ENCODE measurements at places on chromosomes 5 and 9. TPM values are rescaled to one million over a fixed set of nuclear protein-coding genes. Genes with fewer than 3 reads are reported as not detected.

GRCh38 chr9:70229579-70229978 lies 29.2 kb upstream of the SMC5 start:
- no peak overlapping the region for H3K4me3 ChIP-seq
- H3K27me3 ChIP-seq, result peaks cover 10% of the 10 kb centered on the region
- no peak overlapping the region for H3K27ac ChIP-seq
- H3K4me1 ChIP-seq, result no peaks in the 10 kb centered on the region
- DNase-seq, result no peak
- no peaks in the 10 kb centered on the region for H3K36me3 ChIP-seq

- H3K4me3 ChIP-seq, result no peak overlapping the region
- H3K36me3 ChIP-seq, result no peaks in the 10 kb centered on the region
- H3K27me3 ChIP-seq, result no peaks in the 10 kb centered on the region
- no peak overlapping the region for H3K27ac ChIP-seq
Observed at GRCh38 chr9:2427120-2427891, 194.3 kb upstream of the VLDLR start.

DNA sequence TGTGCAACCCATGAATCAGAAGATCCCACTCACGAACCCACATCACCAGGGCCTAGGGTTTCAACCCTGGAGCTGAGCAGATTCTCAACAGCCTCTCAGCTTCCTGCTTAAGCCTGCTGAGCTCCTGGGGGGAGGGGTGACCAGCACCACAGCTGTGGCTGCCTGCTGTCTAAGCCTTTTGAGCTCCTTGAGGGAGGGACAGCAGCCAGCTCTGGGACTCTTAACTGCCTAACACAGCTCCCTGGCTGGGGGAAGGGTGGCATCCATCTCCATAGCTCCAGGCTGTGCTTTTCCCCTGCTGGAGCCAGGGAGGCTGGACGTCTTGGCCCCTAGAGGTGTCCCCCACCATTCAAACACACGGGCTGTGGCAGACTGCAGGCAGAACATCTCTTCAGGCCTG lies 250.3 kb downstream of the DMAC1 start:
- no peak for DNase-seq
- no peak overlapping the region for H3K4me3 ChIP-seq
- no peaks in the 10 kb centered on the region for H3K27me3 ChIP-seq
- no peaks in the 10 kb centered on the region for H3K36me3 ChIP-seq
- H3K4me1 ChIP-seq, result no peaks in the 10 kb centered on the region
- H3K27ac ChIP-seq, result no peak overlapping the region

GRCh38 chr9:125346080-125346732 lies 84.6 kb downstream of the GAPVD1 start:
- H3K27me3 ChIP-seq, result no peaks in the 10 kb centered on the region

GRCh38 chr9:105144076-105144475 lies 100.4 kb upstream of the SLC44A1 start:
- DNase-seq, result no peak
- no peak overlapping the region for H3K4me3 ChIP-seq
- H3K4me1 ChIP-seq, result no peaks in the 10 kb centered on the region
- no peak overlapping the region for H3K27ac ChIP-seq
- peaks cover 4% of the 10 kb centered on the region for H3K27me3 ChIP-seq
- no peaks in the 10 kb centered on the region for H3K36me3 ChIP-seq

DNA sequence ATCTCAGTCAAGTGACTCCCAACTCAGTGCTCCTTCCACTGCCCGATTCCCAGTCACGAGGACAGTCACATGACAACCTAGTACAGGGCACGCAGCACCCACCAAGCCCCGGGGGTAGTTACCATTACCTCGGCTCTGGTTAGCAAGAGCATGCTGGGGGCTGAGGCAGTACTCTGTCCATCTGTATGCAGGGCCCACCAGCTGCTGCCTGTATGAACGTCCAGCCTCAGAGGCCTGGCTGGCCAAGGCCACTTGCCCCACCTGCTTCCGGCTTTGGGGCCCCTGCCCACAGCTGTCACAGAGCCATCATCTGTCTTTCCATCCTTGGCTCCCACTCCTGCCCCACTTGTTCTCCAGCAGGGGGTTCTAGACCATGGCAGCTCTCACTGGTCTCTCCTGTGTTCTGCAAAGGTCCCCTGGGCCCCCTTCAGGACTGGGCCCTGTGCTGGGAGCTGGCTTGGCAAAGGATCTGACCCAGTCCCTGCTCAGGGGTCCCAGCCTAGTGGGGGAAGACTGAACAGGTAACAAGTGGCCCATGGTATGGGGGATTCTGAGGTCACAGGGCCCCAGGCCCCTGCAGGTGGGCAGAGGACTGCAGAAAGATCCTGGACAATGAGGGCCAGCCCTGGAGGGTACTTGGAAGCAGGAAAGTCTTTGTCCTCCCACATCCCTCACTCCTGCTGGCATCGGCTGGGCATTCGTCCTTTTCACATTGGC lies 3.3 kb downstream of the RPL35 start:
- no peak overlapping the region for H3K4me3 ChIP-seq
- peaks cover 11% of the 10 kb centered on the region for H3K4me1 ChIP-seq
- H3K27me3 ChIP-seq, result no peaks in the 10 kb centered on the region

Gene SRD5A1
- 4.9 TPM for total RNA-seq

DNA sequence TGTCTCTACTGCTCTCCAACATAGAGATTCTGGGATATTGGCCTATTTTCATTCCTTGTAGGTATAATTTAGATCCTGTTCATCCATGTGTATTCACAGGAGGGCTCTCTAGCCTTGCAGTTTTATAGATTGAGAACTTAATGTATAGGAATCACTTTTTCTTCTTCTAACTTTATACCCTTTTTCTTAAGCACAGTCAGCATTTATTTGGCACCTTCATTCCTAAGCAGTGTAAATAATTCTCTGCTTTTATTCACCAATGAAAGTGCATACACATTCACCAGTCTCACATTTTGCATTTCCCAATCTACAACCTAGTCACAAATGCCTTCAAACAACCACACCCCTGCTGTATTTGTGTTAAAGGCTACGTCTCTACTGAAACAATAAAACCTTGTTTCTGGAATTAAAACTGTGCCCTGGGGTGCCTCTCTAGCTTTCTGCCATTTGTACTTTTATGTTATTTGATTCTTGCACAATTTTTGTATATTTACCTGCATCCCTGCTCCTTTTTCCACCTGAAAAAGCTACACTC lies 49.3 kb downstream of the NREP start:
- H3K27me3 ChIP-seq, result no peaks in the 10 kb centered on the region
- H3K27ac ChIP-seq, result no peak overlapping the region
- no peaks in the 10 kb centered on the region for H3K36me3 ChIP-seq
- peaks cover 6% of the 10 kb centered on the region for H3K4me1 ChIP-seq
- no peak overlapping the region for H3K4me3 ChIP-seq

DNA sequence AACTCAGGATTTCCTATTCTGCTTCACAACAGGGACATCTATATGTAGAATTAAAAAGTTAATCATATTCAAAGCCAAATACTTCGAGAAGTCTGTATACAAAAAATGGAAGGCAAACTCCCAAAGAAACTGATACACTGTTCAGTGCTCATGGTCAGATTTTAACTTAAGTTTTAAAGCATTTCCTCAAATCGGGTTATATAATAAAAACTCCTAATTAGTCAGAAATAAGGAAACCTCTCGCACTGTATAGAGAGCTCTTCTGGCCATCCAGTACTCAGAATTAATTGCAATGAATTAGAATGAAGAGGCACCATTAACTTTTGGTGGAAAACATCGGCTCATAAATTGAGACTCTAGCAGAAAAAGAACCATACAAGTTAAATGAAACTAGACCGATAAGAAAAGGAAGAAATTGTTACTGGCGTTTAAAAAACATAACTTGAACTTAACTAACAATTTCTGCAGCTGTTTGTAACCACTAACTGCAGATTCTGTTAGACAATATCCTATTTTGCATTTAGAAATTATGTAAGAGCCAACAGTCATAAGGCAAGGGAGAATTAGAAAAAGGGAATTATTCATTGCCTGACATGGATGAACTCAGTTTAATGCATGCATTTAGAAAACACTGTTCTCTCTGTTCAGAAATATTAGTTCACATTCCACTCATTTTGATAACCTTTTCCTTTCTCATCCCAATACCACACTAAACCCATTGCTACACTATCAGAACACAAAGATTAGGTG lies 96.6 kb downstream of the FNBP1 start:
- peaks cover 30% of the 10 kb centered on the region for H3K4me1 ChIP-seq
- H3K4me3 ChIP-seq, result no peak overlapping the region
- H3K27ac ChIP-seq, result peak overlapping the region; percentile 88
- DNase-seq, result no peak
- peaks cover 44% of the 10 kb centered on the region for H3K36me3 ChIP-seq
- H3K27me3 ChIP-seq, result no peaks in the 10 kb centered on the region

Gene SLC1A3
- total RNA-seq, result not detected

DNA sequence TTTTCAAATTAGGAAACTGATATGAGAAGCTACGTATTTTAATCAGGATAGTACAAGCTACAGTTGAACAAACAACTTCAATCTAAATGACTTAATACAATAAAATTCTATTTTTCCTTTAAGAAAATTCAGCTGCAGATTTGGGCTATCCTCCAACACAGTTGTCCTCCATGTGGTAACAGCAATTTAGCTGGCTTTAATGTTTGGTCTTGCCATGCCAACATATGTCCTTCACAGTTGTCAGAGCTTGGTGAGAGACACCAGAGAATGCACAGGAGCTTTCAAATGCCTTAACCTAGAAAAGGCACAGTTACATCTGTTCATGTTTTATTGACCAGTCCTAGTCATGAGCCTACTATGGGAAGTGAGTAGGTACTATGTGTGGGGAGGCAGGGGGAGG lies 10.8 kb downstream of the FAM174A start:
- no peak overlapping the region for H3K27ac ChIP-seq
- H3K4me1 ChIP-seq, result peaks cover 2% of the 10 kb centered on the region
- H3K36me3 ChIP-seq, result no peaks in the 10 kb centered on the region
- no peaks in the 10 kb centered on the region for H3K27me3 ChIP-seq

- H3K36me3 ChIP-seq, result no peaks in the 10 kb centered on the region
- no peak overlapping the region for H3K27ac ChIP-seq
- no peak overlapping the region for H3K4me3 ChIP-seq
- H3K4me1 ChIP-seq, result no peaks in the 10 kb centered on the region
Observed at GRCh38 chr5:2759696-2760461, 8.4 kb upstream of the IRX2 start.

DNA sequence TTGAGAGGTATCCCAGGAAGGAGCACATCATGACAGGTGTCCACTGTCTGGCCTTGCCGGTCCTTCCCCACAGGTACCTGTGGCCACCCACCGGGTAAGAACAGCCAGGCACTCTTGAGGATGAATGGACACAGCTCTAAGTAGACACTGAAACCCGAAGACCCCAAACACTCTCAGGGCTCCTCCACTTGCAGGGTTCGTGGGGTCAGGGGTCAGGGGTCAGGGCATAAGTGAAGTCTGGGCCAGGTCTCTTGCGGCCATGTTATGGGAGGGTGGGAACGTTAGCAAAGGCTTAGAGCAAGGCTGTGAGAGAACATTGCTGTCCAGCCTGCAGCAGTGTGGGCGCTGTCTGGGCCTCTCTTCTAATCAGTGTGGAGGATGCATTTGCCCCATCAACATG lies 40.0 kb downstream of the MAPK9 start:
- H3K27me3 ChIP-seq, result no peaks in the 10 kb centered on the region
- peaks cover 20% of the 10 kb centered on the region for H3K36me3 ChIP-seq
- no peak for DNase-seq
- no peaks in the 10 kb centered on the region for H3K4me1 ChIP-seq
